Bone marrow (tissue), 2 donors: ENCODE measurements at places on chromosomes 16 and 17.
A peak's percentile ranks its signal among the peaks of the same experiment; 100 is the strongest.

GRCh38 chr17:61411261-61412142, 11.9 kb downstream of the TBX2 start:
- no peak for DNase-seq

DNA sequence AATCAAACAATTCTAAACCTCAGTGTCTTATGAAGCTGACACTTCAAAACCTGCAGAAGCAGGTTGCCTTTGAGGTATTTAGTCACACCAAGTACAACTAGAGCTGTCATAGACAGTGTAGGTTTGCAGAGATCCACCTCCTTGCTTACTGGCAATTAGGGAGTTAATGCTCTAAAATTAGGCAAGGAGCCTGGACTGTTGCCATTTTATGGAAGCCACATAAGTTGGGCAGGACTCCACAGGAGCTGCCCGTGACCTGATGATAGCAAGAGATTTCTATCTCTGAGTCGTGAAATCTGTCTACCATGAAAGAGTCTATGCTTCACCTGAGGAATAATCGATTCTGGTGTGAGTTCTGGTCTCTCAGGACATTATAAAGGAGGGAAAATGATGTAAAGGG, 8.9 kb downstream of the EME1 start:
- DNase-seq = no peak

DNA sequence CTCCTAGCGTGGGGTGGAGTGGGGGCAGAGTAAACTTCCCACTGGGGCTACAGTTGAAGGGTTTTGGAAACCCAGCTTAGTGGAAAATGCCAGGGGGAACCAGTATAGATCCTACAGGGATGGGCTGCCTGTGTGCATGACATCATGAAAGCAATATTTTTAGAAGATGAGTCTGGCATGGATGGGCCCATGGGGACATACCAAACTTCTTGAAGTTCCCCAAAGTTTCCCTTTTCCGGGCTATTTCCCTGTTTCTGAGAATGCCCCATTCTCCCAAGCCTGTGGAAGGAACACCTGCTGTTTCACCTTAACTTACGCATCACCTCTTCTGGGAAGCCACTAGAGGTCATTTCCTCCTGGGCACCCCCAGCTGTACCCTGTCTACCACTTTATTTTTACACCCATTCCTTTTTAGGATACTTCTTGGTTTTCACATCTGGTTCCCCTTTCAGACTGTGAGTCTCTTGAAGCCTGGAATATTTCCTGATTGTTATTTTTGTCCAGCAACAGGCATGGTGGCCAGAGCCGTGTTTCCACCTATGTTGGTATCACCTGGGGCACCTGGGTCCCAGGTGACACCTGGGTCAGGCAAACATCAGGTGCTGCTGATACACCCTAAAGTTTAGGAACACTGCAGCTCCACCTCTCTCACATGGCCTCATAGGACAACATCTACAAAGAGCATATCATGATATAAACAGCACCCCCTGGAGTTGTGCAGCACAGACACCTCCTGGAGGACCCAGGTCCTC, 9.8 kb downstream of the SOCS3 start:
- DNase-seq = no peak

DNA sequence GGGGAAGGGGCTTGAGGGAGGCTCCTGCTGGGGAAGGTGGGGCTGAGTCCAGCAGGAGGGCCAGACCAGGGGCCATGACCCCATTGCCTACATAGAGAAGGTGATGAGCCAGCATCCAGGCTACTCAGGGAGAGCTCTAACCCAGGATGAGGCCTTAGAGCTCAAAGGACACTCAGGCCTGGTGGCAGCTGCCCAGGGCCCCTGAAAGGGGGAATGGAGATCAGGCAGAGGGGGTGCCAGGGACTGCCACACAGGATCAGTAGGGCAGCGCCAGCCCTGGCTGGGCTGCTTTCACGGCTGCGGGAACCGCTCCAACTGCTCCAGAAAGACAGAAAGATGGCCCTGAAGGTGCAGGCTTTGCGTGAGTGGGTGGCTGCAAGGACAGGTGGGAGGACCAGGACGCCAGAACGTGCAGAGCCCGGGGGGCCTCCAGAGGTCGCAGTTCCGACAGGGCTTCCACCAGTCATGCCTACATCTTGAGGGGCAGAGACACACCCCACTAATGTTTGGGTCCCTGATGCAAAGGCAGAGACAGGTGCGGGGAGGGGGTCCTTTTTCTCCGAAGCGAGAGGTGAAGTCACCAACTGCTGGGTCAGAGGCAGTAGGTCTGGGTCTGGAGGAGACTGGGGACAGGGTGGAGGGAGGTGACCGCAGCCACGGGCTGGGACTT, 882 bp upstream of the ATP6V0C start:
- DNase-seq = no peak

GRCh38 chr16:10308305-10309193, 77.3 kb upstream of the ATF7IP2 start:
- no peak for DNase-seq

DNA sequence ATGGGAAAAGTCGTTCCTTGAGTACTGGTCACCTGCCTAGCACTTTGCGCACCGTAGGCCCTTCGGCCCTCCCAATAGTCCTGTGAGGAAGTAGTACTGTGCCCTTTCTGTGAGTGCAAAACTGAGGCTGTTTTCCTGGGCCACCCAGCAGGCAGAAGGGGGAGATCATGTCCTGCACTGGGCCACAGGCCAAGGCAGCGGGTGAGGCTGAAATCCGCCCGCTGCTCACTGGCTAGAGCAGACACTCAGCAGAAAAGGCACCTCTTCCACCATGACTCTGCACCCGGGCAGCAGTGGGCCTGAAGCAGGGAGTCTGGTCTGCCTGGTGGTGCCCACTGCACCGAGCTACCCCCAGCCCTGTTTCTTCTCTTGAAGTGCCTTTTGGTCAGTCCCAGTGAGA, 20.2 kb downstream of the METTL22 start:
- no peak for DNase-seq

GRCh38 chr17:38750312-38751121, 2.0 kb upstream of the PSMB3 start:
- no peak for DNase-seq

DNA sequence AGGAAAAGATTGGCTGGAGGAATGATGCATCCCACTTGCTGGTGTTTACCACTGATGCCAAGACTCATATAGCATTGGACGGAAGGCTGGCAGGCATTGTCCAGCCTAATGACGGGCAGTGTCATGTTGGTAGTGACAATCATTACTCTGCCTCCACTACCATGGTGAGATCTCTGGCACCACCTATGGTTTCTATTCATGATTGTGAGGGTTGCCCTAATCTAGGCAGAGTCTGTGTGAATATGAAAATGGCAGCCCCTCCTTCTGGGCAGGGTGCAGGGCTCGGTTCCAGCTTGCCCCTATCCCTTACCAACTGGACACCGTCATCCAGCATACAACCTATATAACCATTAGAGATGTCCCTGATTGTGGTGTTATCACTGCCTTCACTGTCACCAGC, 33.4 kb downstream of the ITGB3 start:
- no peak for DNase-seq

- no peak for DNase-seq
Observed at GRCh38 chr17:44758414-44759085, at the start of gene ADAM11. Gene ADAM11, plus strand, starts transcription at chr17:44758988. Its CDS starts 212 bp downstream, at chr17:44759200.

DNA sequence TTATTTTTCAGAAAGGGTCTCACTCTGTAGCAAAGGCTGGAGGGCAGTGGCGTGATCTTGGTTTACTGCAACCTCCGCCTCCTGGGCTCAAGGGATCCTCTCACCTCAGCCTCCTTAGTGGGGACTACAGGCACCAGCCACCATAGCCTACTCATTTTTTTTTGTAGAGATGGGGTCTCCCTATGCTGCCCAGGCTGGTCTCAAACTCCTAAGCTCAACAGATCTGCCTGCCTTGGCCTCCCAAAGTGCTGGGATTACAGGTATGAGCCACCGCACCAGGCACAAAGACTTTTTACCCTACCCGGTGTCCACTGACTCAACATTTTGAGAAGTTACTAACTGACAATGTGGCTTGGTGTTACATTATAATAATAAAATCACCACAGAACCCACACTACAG, 7.2 kb downstream of the GRB2 start:
- DNase-seq = no peak

GRCh38 chr17:12195418-12195817, 174.7 kb downstream of the MAP2K4 start:
- DNase-seq = no peak

- no peak for DNase-seq
Observed at GRCh38 chr17:72152387-72152929, 31.6 kb downstream of the SOX9 start.

DNA sequence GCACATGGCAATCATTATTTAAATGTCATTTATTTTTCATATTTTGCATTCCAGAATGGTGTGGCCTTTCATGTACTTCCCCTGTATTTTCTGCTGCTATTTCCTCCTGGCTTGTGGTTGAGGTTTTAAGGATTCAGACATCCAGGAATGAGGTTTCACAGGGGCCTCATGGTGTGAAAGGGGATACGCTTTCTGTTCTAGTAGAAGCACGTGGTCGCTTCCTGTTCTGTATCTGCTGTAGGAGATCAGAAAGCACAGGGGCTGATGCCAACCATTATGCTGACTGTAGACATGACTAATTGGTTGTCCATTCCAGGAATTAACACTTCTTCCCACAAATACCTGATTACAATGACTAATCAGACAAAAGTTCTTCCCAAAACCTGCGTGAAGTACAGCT, 405.9 kb downstream of the SHISA9 start:
- peak; percentile 34 for DNase-seq

DNA sequence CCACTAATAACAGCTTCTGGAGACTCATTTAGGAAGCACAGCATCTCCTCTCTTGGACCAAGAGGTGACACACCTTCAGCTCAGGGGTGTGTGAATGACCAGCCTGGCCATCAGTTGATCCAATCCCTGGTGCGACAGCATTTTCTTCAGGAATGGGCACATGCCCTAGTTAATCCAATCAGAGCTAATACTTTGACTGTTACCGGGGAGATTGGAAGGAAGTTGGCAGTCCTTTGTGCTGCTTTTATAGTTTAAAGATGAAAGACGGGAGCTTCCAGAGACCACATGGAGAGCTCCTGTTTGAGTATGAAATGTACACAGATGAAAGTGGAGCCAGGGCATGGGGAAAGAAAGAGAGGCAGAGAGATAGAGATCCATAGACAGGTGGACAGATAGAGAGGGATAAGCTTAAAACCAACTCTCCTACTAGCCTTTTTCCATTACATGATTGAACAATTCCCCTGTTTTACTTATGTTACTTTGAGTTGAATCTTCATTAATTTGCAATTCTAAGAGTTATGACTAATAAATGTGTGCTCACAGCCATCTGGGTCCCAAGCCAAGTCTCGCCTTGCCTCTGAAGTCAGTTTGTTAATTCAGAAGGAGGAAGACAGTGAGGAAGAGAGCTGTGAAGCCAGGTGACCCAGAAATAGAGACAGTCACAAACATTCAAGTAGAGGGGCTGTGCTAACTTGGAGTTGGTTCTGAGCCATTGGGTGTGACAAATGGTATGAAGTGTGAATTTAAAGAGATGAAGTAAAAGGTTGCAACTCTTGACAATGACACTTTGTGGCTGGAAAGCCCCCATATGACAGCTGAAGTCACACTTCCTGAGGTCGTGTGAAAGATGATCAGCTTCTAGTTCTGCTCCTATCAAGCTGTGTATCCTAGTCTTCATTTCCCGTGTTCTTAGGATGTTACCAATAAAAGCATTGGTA, 120.0 kb upstream of the GOT2 start:
- DNase-seq = no peak
